ENCODE measurements at places on chromosomes 7 and 10.

- no peak for DNase-seq
Measured at GRCh38 chr10:74177140-74177677, 26.2 kb downstream of the ADK start.

GRCh38 chr10:125802131-125802530 is 20.9 kb downstream of the UROS start:
- DNase-seq: no peak

- DNase-seq: no peak
Measured at GRCh38 chr10:130428936-130429335, 292.7 kb downstream of the GLRX3 start.

DNA sequence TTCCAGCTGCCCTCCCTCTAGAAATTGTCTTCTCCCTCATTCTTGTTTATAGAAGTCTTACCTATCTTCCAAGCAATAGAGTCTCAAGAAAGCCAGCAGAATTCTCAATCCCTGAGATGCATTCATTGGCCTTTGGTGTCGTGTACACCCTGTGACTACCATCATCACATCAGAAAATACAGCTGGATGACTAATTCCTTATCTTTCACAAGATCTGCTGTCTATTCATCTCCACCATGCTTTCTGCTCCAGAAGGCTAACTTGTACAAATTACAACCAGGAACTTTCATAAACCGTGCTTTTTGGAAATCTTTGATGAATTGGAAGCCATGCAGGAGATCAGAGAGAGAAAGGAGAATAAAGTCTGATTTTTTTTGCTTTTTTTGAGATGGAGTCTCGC is 1062.9 kb upstream of the GHITM start:
- no peak for DNase-seq

DNA sequence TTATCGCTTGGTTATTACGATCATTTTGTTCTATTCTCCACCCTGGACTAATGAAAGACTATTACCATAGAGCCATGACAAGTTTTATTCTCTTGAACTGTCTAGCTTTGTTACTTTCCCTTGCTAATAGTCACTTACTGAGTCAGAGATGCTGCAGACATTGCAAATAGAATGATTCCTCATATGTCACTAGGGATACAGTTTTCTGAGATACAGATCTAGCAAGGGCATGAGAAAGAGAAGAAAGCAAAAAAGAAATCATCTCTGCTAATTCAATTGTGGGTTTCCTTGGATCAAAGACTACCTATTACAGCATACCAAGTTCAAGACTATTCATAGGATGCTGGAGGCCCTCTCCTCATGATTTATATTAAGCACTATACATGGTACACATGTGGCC is 204.3 kb downstream of the MBL2 start:
- no peak for DNase-seq

- DNase-seq: no peak
Measured at GRCh38 chr10:11797847-11798633, 25.1 kb upstream of the PROSER2 start.

- DNase-seq: no peak
Measured at GRCh38 chr7:22586101-22586785, 86.3 kb upstream of the STEAP1B start.

Data from GM12878 (cell line).